Hindlimb muscle (tissue), 1 donor: ENCODE measurements at places on chromosomes 6 and 20. TPM values are rescaled to one million over a fixed set of nuclear protein-coding genes. Genes with fewer than 3 reads are reported as not detected.

DNA sequence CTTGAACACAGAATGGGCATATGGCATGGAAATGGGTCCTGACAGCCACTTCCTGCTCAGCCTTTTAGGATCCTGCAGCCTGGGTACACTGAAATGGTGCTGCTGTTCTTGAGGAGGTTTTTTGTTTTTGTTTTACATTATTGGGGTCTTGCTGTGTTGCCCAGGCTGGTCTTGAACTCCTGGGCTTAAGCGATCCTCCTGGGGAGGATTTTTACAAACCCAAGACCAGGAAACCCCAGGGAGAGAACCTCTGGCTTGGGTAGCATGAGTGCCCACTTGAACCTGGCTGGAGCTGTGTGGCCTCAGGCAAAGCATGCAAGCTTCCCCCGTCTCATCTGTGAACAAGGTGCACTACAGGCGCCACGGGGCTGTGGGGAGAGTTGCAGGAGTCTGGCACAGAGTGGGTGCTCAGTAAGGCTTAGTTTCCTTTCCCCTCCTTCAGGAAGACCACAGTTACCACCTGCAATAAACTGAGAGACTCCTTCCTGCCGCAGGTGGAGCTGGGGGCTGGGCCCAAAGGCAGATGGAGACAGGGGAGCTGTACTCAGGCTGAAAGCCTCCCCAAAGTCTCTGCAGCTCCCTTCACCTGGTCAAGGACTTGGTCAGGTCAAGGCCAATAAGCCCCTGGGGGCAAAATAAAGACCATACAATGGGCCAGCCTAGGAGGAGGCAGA lies 1.8 kb downstream of the SLA2 start:
- DNase-seq = no peak

Gene CLPSL2
- not detected for polyA plus RNA-seq

DNA sequence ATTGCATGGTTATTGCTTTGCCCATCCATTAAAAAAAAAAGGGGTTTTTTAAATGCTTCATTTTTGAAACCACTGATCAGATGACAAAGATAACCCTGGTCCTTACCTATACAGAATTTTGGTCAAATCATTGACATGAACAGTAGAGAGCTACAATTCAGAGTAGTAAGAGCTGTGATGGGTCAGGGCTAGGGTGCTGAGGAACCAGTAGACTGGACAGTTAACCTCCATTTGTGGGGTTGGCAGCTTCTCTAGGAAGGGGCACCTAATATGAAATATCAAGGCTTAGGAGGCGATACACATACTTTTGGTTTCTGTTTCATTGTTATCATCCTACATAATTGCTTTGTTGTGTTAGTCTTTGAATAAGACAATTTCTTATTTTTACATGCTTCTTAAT lies 55.1 kb downstream of the ORC3 start:
- DNase-seq = no peak

DNA sequence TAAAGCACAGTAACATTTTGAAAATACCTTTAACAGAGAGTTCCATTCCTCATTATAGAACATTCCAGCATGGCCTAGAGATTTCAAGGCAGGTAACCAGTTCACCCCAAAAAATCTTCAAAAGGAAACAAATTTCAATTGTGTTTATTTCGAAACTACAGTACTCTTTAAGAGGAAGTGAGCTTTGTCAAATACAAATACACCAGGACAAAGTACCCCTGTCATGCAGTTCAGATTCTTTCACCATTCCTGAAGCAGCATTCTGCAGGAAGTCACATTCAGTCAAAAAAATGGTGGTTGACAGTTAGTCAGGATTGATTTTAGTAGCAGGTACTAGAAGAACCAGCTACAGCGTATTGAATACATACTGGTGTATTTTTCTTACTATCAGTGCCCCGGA lies 89.6 kb upstream of the RIN2 start:
- DNase-seq = no peak

- DNase-seq = no peak
Observed at GRCh38 chr20:35487479-35487878, 32.1 kb downstream of the CEP250 start.

DNA sequence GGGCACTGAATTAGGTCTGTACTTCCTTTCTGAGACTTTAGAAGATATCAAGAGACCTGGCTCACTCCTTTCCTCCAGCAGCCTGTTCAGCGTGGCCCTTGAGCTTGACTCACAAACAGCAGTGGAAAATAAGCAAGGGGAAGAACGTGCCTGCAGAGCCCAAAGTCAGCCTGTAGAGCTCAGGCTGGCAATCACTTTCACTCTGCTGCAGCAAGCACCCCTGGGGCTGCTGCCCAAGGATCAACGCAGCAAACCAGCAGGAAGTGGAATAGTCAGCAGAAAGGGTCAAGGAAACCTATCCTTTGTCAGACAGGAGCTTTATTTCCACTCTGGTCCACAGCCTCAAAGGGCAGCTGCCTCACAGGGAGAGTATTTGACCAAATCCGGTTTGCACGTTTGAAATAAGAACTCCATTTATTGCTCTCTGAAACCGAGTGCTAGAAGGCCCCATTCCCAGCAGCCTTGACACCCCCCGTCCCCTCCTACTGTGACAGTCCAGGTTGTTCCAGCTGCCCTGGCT lies 77.4 kb downstream of the PRDM1 start:
- DNase-seq = peak; percentile 24

Gene KCNG1
- polyA plus RNA-seq = 0.35 TPM

DNA sequence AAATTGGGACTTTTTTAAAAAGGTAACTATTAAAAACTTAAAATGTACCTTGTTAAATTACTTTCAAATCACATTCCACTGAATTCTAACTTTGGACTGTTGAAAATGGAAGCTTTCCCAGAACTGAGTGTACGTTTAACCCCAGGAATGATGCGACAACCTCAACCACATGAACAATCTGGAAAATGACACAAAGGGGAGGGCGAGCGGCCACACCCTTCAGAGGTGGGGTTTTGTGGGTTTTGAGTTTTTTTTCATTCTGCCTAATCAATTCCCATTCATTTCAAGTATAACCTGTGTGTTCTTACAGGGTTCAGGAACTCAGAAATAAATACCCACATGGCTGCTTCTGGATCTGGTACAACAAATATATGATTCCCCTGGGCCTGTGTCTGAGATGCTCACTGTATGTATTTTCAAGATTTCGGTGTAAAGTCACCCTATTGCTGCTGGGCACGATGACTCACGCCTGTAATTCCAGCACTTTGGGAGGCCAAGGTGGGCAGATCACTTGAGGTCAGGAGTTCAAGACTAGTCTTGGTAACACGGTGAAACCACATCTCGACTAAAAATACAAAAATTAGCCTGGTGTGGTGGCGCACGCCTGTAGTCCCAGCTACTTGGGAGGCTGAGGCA lies 21.6 kb downstream of the CNKSR3 start:
- DNase-seq = no peak

DNA sequence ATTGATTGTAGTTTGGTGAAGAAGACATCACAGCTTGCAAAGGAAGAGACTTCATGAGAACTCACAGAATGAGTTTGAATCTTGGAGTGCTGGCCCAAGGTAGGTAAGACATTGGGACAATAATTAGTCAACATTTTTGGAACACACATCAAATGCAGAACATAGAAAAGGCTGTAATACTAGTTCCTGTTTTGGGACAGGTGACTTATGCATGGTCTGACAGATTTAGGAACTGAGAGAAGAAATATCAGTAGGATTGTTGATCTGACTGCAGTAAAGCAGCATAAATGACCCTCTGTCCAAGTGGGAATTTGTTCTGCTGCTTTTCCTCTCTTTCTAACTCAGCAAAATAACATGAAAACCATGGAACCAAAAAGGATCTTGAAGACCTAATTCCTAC lies 102.3 kb upstream of the MAP3K7 start:
- DNase-seq = no peak

- DNase-seq = no peak
Observed at GRCh38 chr20:62045118-62045517, 20.6 kb downstream of the TAF4 start.

Gene HLA-F
- 10.0 TPM for polyA plus RNA-seq

GRCh38 chr20:10649080-10649796 lies 24.6 kb downstream of the JAG1 start:
- no peak for DNase-seq
